Colonic mucosa (tissue), 4 donors: ENCODE measurements at places on chromosomes 3 and 15. TPM values are rescaled to one million over a fixed set of nuclear protein-coding genes. Genes with fewer than 3 reads are reported as not detected.

DNA sequence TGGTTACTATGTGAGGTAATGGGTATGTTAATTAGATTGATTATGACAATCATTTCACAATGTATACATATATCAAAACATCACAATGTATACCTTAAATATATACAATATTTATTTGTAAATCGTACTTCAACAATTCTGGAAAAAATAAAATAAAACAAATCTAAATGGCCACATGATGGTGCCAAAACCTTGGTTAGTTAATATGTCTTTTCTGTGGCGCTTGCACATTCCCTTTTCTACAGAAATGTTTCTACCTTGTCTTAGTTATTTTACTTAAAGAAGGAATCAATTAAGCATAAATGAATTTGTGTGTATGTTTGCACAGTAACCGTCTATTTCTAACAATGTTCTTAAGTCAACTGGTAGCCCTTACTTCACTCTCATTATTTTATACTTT lies 53.4 kb downstream of the OXSM start:
- no peak for DNase-seq

GOLGA8H gene
- 0.40 TPM for total RNA-seq

- no peak for DNase-seq
These were observed 111.4 kb downstream of the DLG1 start for GRCh38 chr3:197186887-197187588.

PAQR5 gene
- total RNA-seq, result 36.3 TPM

GRCh38 chr3:74426571-74426970 lies 187.9 kb downstream of the CNTN3 start:
- DNase-seq, result no peak

DNA sequence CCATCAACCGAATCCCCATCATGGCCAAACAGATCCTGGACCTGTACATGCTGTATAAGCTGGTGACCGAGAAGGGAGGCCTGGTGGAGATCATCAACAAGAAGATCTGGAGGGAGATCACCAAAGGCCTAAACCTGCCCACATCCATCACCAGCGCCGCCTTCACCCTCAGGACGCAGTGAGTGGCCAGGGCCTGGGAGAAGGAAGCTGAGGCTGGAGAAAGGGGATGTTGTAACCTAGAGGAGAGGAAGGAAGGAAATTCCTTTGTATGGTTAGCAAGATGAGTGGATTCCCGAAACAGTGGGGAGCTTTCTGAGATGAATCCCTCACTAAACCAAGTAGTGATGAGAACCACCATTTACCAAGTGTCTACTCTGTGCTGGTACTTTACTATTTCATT lies 25.8 kb upstream of the CLK3 start:
- DNase-seq, result no peak

GRCh38 chr3:125211523-125212090 lies 941 bp downstream of the SLC12A8 start:
- no peak for DNase-seq

HMG20A gene
- total RNA-seq, result 37.1 TPM

DNA sequence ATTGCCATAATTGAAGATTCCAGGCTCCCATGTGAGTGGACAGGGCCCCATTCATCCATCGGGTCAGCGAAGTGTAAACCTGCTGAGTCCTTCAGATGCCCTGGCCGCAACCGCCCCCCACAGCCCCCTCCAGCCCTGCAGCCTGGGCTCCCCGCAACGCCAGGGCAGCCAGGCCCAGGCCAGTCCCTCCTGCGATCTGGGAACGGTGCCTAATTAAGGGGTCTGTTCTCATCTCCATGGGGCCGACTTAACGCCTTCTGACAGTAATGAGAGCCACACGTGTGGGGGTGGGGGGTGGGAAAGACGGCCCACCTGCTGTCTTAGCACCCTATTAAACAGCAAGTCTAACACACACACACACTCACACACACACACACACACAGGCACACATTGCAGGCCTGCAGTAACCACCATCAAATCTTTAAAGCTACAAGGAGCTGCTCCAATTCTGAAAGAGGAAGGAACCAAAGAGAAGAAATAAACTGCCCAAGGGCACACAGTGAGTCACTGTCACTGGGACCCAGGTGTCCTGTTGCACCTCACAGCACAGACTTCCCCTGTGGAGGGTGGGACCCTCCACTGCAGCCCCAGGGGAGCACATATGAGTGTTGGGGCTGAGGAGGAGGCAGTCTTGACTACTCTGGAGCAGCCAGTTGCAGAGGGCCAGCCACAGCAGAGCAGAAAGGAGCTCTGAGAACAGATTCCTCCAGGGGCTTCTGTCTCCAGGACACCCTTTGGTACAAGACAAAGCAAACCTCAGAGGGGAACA lies 31.8 kb upstream of the HES1 start:
- no peak for DNase-seq

GRCh38 chr15:92653366-92653765 lies 2.2 kb downstream of the FAM174B start:
- peak; percentile 16 for DNase-seq

GRCh38 chr15:25134546-25134945 lies 179.8 kb downstream of the SNRPN start:
- no peak for DNase-seq

DNA sequence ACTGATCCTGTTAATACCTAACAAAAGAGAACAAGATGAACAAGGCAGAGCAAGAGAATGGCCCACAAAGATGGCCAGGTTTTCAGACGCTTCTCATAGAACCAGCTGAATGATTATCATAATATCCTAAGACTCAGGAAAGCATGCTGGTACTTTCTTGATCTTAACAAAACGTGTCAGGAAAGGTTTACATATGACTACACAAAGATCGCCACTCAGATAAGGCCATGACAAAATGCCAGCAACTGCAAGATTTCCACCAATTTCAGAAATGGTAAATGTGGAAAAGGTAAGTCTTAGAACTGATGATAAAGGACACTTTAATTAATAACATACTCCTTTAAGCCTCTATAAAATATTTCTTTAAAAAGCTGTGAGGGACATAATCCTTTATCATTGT lies 108.8 kb downstream of the DLG1 start:
- DNase-seq, result no peak

- DNase-seq, result no peak
These were observed 33.1 kb downstream of the QTRT2 start for GRCh38 chr3:114089675-114090074.

DNA sequence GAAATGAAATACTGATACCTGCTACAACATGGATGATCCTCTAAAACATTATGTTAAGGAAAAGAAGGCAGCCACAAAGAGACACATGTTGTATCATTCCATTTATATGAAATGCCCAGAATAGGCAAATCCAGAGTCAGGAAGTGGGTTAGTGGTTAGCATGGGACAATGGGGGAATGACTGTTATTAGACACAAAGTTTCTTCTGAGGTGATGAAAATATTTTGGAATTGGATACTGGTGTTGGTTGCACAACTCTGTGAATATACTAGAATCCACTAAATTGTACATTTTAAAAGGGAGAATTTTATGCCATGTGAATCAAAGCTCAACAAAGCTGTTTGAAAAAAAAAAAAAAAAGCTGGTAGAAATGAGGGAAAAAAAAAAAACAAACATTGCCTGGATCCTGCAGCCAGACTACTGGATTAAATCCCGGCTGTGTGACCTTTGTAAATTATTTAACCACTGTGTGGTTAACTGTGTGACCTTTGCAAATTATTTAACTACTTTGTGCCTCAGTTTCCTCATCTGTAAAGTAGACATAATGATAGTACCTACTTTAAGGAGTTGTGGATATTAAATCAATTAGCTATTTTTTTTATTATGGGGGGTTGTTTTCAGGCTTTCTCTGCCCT lies 75.6 kb upstream of the PRICKLE2 start:
- no peak for DNase-seq

DNA sequence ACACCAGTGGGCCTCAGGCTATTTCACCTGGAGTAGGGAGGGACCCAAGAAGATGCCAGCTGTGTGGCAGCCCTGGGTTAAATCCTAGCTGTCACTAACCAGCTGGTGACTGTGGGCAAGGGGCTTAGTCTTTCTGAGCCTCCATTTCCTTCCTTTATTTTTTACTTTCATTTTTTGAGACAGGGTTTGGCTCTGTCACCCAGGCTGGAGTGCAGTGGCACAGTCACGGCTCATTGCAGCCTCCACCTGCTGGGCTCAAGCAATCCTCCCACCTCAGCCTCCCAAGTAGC lies 108.0 kb upstream of the SMAD3 start:
- DNase-seq, result no peak

ROBO1 gene
- 9.4 TPM for total RNA-seq

- no peak for DNase-seq
These were observed 87.7 kb upstream of the ALDH1L1 start for GRCh38 chr3:126267976-126268615.

CTXND1 gene
- total RNA-seq, result 0.11 TPM

CCNDBP1 gene
- 64.5 TPM for total RNA-seq

- DNase-seq, result peak; percentile 10
These were observed 9.7 kb upstream of the XIRP1 start for GRCh38 chr3:39202094-39202493.
